ENCODE measurements at places on chromosomes 16 and 17.

DNA sequence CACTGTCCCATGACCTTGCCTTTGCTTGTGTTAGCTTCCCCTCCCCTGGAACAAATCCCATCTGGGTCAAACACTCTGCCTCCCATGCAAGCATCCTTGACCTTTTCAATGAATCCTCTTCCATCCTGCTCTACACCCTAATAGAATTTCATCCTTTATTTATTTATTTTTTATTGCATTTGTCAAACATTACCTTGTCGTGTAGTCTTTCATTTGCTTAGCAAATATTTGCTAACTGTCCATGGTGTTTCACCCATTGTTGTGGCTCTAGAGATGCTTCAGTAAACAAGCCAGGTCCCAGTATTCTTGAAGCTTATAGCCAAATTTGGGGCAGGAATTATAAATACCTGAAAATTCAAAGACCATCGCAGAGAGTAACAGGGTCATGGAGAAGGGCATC is 51.0 kb upstream of the MRTFB start:
- peak; percentile 65 for DNase-seq

GRCh38 chr17:14044702-14045101 is 24.6 kb upstream of the COX10 start:
- DNase-seq = no peak

- DNase-seq = no peak
These were observed 41.7 kb downstream of the ANKRD11 start for GRCh38 chr16:89448656-89449055.

- DNase-seq = no peak
These were observed 12.8 kb upstream of the CBFB start for GRCh38 chr16:67016143-67016542.

- DNase-seq = no peak
These were observed 597 bp downstream of the OVCA2 start for GRCh38 chr17:2042390-2042847.

- DNase-seq = no peak
These were observed 107.4 kb downstream of the PARN start for GRCh38 chr16:14522671-14523070.

- DNase-seq = no peak
These were observed 11.7 kb upstream of the LLGL1 start for GRCh38 chr17:18213666-18214270.

DNA sequence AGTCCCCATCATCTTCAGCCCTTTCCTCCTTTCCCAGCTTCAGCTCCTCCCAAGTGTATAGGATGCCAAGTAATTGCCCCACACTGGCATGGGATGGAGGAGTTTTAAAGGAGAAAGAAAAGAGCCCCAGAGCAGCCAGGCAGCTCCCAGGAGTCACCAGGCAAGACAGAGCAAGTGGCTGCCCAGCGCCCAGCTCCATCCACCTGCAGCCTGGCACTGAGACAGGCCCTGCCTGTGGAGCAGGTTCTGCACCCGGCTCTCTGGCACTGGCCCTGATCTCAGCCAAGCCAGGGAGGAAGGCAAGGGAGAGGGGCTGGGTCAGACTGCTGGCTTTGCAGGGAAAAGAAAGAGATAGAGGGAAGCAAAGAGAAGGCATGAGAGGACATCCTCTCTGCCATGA is 21.7 kb downstream of the FOXN1 start:
- peak; percentile 94 for DNase-seq

GRCh38 chr17:81402530-81402941 is 7.3 kb downstream of the BAHCC1 start:
- DNase-seq = no peak

DNA sequence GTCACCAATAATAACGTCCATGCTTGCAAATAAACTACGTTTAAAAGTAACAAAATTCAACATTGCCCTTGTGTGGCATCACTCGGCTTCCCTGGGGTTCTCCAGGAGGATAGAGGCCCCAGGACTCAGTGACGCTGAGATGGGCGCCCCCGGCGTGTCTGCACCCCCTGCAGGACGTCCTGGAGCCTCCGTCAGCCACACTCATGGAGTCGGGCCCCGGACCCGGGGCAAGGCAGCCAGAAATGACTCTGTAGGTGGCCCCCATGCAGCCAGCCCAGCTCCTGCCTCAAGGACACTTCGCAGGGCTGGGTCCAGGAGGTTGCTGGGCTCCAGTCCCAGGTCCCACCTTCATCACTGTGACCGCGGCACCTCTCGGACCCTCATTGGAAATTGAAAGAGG is 16.6 kb upstream of the ACSF3 start:
- no peak for DNase-seq

GRCh38 chr17:67038861-67039365 is 5.4 kb upstream of the CACNG1 start:
- no peak for DNase-seq

DNA sequence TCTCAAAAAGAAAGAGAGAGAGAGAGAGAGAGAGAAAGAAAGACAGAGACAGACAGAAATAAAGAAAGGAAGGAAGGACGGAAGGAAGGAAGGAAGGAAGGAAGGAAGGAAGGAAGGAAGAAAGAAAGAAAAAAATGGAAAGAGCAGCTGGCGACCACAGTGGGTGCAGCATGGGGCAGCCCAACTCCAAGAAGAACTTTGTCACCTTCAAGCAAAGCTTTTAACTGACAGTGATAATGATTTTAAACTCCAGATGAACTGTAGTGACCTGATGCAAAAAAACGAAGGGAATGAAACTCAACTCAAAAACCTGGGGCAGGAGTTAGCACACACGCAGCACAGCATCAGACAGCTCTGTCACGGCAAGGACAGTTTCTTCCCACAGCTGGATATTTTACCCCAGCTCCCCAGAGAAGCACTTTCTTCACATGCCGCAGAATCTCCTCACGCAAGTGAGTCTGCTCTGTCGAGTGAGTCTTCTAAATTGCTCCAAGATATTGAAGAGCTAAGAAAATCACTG is 5.0 kb upstream of the ARHGAP17 start:
- no peak for DNase-seq

DNA sequence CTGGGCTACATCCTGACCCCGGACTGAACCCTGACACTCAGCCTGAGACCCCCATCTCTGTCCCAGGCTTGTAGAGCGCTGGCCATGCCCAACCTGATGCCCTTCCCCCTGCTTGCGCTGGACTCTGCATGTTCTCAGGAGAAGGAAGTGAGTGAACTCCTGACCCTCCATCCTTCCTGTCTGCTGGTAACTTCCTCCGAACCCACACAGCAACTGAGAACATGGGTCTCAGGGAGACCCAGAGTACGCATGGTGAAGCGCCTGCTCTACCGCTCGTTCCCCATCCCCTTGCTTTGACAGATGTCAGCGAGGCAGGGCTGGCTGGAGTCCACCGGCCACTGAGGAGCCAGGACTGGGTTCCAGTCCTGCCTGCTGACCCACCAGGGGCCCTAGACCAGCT is 6.1 kb downstream of the CAMKK1 start:
- no peak for DNase-seq

GRCh38 chr16:28145796-28146195 is 66.0 kb downstream of the XPO6 start:
- no peak for DNase-seq

- no peak for DNase-seq
These were observed 48.4 kb downstream of the COTL1 start for GRCh38 chr16:84569382-84569987.

All from T47D (cell line).